Activated CD4-positive, CD25-positive, alpha-beta regulatory T cell (primary cell): ENCODE measurements at places on chromosomes 1 and 21.

DNA sequence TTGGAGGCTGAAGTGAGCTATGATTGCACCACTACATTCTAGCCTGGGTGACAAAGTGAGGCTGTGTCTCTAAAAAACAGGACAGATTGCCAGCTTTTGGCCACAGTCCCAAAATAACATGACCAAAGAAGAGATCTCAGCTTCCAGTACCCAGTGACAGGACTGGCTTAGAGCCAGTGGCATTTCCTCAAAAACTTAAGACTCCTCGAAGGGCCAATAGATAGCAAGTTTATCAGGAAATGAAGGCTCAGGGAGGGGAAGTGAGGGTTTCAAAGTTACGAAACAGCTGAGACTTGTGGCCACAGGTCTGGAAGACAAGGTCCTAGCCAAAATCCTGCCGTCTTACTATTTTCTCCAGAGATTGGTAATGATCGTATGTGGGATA is 6.3 kb upstream of the TMEM39B start:
- no peak for DNase-seq

GRCh38 chr1:204896787-204897469 is 26.3 kb downstream of the NFASC start:
- no peak for DNase-seq

DNA sequence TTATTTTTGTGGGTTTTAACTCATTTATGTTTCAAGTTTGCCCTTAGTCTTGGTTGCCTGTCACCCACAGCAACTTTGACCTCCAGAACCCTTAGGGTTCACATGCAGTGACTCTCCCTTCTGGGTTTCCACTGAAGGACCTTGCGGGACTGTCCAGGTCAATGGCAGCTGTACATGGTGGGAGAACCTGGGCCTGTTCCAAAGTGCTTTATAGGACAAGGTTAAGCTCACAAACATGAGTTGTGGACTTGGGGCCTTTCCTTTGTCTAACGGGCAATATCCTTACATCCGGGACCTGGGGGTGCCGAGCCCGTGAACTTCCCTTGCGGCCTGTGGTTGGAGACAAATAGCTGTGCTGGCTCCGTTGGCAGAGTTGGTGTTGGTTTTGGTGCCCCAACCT is 77.8 kb downstream of the CD58 start:
- DNase-seq: no peak

DNA sequence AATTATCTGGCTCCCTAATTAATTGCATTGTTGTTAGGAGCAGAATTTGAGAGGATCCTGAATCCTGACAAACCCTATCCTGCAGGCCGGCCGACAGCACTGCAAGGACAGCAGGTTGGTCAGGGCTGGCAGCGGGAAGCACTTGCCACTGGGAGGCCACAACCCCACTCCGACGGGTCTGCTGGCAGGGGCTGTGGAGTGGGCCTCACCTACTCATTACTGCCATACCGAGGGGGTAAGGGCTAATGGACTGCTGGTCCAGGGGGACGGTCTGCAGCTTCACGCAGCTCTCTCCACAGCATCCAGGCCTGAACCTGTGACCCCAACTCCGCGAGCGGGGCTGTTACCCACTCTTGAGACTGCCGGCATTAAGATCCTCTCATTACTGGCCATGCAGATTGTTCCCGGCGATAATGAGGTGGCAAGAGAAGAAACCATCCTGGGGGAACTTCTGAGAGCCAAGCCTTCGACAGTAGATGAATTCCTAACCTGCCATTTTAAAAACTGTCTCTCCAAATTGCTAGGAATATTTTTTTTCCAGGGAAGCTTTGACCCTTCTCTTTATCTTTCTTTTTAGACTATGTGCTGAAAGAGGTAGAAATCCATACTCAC is 501.3 kb downstream of the OMA1 start:
- no peak for DNase-seq

GRCh38 chr1:77202751-77203150 is 16.5 kb downstream of the PIGK start:
- DNase-seq: no peak

DNA sequence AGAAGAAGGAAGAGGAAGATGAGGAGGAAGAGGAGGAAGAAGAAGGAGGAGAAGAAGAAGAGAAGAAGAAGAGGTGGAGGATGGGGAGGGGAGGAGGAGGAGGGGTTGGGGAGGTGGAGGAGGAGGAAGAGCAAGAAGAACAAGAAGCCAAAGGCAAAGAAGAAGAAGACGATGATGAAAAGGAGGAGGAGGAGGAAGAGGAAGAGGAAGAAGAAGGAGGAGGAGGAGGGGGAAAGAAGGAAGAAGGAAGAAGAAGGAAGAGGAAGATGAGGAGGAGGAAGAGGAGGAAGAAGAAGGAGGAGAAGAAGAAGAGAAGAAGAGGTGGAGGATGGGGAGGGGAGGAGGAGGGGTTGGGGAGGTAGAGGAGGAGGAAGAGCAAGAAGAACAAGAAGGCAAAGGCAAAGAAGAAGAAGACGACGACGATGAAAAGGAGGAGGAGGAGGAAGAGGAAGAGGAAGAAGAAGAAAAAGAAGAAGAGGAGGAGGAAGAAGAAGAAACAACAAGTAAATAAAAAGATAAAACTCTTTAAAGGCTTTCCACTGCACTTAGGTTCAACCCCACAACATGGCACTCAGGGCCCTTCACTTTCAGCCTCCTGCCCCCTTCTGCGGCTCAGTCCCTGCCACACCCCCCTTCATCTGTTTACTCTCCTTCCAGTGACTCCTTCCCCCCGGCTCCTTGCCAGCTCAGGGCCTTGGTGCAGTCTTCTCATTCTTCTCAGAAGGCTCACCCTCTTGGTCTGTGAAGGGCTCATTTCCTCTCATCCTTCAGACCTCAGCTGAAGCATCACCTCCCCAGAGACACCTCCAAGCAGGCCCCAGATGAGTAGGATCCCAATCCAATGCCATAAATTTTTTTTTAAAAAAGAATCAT is 114.0 kb downstream of the KCNN3 start:
- DNase-seq: no peak

DNA sequence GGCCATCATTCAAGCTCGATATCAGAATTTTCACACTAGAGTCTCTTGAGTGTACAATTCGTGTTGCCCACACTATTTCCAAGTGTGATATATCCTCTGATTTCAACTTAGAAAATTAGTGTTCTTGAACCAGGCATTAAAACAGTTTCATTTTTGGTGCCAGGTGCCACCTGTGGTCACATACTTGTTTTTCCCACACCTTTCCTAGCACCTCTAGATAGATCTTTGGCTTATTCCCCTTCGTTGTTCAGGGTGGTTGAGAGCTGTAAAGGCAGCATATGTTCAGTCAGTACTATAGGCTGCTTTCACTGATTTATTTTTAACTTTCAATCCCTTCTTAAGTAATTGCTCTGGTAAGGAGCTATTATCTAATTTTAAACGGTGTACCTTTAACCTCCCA is 131.1 kb downstream of the NEK7 start:
- no peak for DNase-seq

GRCh38 chr1:156600733-156601121 is 552 bp downstream of the GPATCH4 start:
- DNase-seq: no peak
